D721Med (cell line): ENCODE measurements at places on chromosomes 6 and 20.

DNA sequence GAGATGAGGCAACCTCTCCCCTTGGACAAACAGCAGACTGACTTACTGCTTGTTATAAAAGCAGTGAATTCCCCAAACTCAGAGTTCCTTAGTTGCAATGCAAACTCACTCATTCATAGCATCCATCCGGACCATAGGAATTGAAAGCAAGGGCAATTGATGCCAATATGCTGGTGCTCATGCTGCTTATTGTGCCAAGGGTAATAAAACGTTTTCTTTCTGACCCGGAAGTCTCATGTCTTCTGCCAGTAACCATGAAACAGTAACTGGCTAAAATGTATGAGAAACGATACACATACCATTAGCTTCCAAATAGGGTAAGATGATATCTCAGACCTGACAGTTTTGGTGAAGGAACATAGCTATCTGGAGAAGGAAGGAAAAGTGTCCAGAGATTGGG lies 18.1 kb downstream of the PRKN start:
- no peak for DNase-seq

GRCh38 chr20:62190639-62191411 lies 8.0 kb downstream of the MTG2 start:
- no peak for DNase-seq

- no peak for DNase-seq
These were observed 242.4 kb downstream of the NFATC2 start for GRCh38 chr20:51300104-51300503.

- DNase-seq: no peak
These were observed 2.9 kb upstream of the SPINT3 start for GRCh38 chr20:45518282-45518681.
